ENCODE measurements at places on chromosomes 16 and 17. TPM values are rescaled to one million over a fixed set of nuclear protein-coding genes. Genes with fewer than 3 reads are reported as not detected.
A peak's percentile ranks its signal among the peaks of the same experiment; 100 is the strongest.

DNA sequence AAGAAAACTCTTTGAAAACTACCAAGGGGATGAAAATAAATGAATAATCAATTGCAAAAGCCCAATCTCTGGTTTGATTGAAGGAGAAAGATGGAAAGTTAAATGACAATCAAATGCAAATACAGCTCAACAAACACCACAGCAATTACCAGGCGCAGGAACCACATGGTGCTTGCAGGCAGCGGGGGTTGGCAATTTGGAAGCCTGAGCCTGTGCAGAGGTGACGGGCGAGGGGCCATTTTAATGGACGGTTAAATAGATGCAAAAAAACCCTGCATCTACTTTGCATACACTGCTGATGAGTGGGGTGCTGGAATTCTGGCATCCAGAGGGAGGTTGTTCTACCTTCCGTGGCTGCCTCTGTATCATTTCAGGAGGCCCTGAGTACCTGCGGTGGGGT, 4.8 kb upstream of the SEZ6 start:
- no peak for DNase-seq

GRCh38 chr16:28875134-28876018, 2.9 kb upstream of the ATP2A1 start:
- no peak for DNase-seq

- DNase-seq: peak; percentile 68
These were observed at the start of gene CRISPLD2 for GRCh38 chr16:84819644-84820304. CRISPLD2 (plus strand) TSS chr16:84819985; CDS start chr16:84838496, 18,511 bp downstream.

The CCL8 gene
- total RNA-seq: not detected

The DNAI2 gene
- total RNA-seq: 1.8 TPM

Measured in natural killer cell (primary cell).